SK-N-SH (cell line): ENCODE measurements at places on chromosomes 3 and 15. TPM values are rescaled to one million over a fixed set of nuclear protein-coding genes. Genes with fewer than 3 reads are reported as not detected.
A peak's percentile ranks its signal among the peaks of the same experiment; 100 is the strongest.

DNA sequence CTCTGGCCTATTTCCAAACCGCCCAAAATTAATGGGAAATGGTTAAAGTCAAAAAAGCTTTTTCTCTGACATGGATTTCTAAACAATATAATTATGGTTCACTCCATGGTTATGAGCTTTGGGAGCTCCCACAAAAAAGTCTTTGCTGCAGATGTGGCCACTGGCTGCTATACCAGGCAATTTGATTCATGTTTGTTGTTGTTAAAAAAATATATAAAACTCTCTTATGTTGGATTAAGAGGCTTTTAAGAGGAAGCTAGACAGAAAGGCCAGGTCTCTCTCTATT is 258.6 kb downstream of the TIGIT start:
- H3K27ac ChIP-seq = peak overlapping the region; percentile 81
- DNase-seq = no peak
- H3K27me3 ChIP-seq = no peaks in the 10 kb centered on the region

GRCh38 chr3:76700323-76700722 is 339.6 kb upstream of the ROBO2 start:
- no peaks in the 10 kb centered on the region for H3K4me1 ChIP-seq
- H3K27ac ChIP-seq = no peak overlapping the region
- H3K27me3 ChIP-seq = no peaks in the 10 kb centered on the region
- DNase-seq = no peak

SLC12A1 gene
- polyA plus RNA-seq = not detected in 2 replicates

LOXL1 gene
- 37.5 and 50.3 TPM in 2 replicates for polyA plus RNA-seq
